Dorsolateral prefrontal cortex (tissue), 122 donors: ENCODE measurements at places on chromosomes 12 and 14.

DNA sequence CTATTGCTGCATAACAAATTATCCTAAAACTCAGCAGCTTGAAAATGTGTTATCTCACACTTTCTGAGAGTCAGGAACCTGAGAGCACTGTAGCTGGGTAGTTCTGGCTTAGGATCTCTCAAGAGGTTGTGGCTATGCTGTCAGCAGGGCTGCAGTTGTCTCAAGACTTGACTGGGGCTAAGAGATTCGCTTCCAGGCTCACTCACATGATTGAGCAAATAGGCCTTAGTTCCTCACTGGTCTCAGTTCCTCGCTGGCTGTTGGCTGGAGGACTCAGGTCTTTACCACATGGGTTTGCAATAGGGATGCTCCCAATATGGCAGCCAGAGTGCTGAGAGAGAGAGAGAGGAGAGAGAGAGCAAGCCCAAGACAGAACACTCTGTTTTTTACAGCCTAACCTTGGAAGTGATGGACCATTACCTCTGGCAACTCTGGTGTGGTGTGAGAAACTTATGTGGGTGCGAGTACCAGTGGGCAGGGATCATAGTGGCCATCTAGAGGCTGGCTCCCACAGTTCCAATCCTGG, 15.9 kb upstream of the DHRS2 start:
- no peak for DNase-seq

DNA sequence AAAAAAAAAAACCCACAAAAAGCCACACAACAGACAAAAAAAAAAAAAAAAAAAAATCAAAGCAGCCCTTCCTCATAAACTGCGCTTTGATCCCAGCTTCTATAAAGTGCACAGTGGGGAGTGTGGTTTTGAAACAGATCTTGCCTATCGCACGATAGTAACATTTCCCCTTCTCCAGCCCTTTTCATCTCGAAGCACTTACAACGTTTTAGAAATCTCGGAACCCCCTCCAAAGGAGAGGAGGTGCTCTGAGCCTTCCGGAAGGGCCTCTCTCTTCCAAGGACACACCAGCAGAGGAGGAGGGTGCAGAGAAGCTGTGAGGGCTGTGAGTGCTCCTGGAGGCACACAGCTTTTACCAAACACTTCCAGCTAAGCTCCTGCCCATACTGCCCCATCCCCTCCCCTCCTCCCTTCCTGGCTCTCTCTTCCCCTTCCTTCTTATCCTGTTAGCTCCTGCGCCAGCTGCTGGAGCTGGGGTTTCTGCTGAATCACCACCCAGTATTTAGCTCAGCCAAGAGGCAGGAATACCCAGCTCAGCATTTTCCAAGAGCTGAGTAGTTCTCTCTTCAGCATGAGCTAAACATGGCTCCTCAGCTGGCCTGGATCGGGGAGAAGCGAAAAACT, 28.4 kb downstream of the SLC7A8 start:
- no peak for DNase-seq

GRCh38 chr14:36666416-36667206, 5.0 kb downstream of the PAX9 start:
- DNase-seq: no peak

GRCh38 chr14:30849983-30850382, 24.4 kb upstream of the COCH start:
- no peak for DNase-seq

GRCh38 chr12:94445662-94446061, 14.0 kb downstream of the CEP83 start:
- DNase-seq: no peak

DNA sequence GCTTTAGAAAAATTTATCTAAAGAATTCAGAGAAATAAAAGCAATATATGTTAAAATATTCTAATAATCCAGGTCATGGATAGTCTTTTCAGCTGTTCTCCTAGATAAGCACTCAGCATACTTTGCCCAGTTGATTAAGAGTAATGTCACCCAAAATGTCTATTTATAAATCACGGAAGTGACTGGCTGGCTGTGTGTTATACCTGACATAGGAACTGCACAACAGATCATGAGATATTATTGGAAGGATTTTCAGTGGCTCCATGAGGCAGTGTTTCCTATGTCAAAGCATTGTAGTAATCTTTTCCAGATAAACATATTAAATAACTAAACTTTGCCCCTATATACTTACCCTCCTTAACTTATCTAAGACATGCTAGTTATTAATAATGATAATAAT, 128.8 kb downstream of the ITPR2 start:
- DNase-seq: no peak

- no peak for DNase-seq
Measured at GRCh38 chr14:96817750-96818666, 20.8 kb downstream of the VRK1 start.

DNA sequence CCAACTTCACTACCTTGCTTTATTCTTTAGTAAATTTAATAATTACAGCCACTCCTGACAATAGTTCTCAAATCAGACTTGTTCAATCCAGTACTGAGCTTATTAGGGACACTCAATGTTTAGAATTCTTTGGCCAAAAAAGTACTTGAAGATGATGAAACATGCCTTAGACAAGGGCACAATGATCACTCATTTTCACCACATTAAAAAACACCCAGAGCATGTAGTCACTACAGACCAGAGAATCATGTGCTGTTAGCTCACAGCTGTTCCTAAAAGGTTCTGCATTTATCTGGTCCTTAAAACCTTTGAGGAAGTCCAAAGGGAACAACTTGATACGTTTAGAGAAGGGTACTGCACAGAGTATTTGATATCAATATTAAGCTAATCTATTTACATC, 98.7 kb downstream of the INSM2 start:
- DNase-seq: no peak

DNA sequence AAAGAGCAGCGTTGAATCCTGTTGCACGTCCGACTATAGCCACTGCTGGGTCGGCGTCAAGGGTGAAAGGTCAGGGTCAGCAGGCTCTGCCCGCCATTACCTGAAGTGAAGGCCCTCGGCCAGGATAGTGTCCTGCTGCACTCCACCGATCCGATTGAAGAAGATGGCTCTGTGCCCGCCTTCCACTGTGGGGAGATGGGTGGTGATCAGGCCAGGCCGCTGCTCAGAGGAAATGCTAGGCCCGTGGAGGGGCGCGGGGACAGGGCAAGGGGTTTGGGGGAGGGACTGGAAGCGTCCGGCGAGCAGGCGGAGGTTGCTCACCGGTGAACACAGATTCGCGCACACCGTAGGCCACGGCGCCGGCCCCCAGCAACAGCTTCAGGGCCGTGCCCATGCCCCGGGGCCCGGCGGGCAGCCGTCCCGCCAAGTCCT, 352 bp downstream of the PHB2 start:
- no peak for DNase-seq

DNA sequence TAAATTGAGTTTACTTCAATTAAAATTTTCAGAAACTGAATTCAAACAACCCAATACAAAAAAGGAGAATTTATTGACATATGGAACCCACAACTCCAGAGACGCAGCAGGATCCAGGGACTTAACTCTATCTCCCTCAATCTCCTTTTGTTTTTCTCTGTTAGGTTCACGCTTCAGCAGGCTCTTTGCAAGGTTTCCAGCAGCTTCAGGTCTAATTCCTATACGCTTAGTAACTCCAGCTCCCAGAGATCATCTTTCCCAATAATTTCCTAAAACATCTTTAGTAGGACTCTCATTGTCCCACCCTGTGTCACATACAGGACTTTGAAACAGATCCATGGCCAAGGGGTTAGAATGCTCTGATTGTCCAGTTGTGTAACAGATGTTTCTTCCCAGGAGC, 175.2 kb downstream of the RMST start:
- no peak for DNase-seq

- no peak for DNase-seq
Measured at GRCh38 chr14:85024931-85025330, 505.0 kb upstream of the FLRT2 start.

GRCh38 chr14:52397844-52398243, 83.7 kb downstream of the PTGER2 start:
- DNase-seq: no peak

- DNase-seq: peak; percentile 79
Measured at GRCh38 chr14:103594265-103594664, 31.5 kb downstream of the COA8 start.

DNA sequence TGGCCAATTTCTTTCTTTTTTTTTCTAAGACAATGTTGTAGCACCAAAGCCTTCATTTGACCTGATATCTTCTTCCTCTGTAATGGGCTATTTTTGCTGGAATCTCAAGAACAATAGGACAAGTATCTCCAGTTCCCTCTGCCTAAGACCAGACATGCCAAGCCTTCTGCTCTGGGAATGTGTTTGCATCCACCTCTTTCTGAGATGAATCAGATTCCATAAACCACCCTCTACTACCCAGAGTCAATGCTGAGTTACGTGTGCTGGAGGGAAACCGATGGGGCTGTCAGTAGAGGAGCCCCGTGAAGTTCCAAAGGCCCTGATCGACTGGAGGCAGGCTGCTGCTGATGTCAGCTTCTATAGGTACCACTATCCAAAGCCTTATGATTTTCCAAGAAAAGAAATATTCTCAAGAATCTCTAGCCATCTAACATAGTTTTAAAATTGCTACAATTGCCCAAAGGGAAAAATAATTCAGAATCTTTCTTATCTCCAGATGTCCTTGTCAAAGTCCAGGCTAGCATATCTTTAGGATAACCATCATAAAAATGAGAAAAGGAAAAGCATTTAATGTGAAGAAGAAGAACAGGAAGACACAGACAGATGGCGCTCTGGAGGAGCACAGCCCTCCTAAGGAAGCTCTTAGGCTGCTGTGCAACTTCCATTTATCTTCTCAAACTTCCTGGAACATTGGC, 101.9 kb downstream of the SLC8A3 start:
- no peak for DNase-seq

GRCh38 chr12:88092771-88093170, 49.1 kb downstream of the CEP290 start:
- DNase-seq: no peak

- no peak for DNase-seq
Measured at GRCh38 chr14:100302616-100303015, 3.6 kb downstream of the SLC25A29 start.

DNA sequence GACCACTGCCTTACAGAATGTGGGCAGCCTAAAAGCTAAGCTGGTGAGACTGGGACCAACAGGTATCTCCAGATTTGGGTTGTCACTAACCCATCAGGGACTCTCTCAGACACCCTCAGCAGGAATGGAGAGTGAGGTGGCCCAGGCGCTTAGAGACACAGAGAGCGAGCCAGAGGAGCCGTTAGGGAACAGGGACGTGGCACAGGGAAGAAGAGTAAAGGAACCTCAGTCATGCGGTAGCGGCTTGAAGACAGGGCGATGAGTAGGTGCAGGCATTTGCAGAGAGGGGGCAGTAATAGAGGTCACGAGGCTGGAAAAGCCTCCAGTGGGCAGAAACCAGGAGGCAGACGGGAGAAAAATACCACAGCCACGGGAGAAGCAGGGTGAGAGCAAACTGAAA, 158.0 kb upstream of the CCND2 start:
- no peak for DNase-seq

- DNase-seq: no peak
Measured at GRCh38 chr12:29103539-29103974, 45.5 kb upstream of the FAR2 start.

GRCh38 chr14:100526632-100527031, 60.6 kb downstream of the BEGAIN start:
- no peak for DNase-seq

DNA sequence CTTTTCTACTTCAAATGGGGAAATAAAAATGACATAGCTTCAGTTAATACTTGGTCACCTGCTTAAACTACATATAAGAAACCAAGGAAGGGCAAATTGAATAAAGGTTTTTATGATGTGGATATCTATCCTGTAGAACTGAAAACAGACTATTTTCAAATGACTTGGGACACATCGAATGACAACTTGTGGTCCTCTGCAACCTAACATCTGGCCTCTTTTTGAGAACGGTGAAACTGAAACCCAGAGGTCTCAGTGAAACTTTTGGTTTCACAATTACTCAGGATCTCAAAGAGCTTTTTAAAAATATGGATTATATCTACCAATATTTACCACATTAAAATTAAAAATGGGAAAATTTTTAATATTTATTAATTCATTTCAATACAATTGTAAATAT, 65.2 kb downstream of the PPP2R5E start:
- DNase-seq: no peak

GRCh38 chr14:78028471-78028870, 141.7 kb upstream of the NRXN3 start:
- DNase-seq: no peak

DNA sequence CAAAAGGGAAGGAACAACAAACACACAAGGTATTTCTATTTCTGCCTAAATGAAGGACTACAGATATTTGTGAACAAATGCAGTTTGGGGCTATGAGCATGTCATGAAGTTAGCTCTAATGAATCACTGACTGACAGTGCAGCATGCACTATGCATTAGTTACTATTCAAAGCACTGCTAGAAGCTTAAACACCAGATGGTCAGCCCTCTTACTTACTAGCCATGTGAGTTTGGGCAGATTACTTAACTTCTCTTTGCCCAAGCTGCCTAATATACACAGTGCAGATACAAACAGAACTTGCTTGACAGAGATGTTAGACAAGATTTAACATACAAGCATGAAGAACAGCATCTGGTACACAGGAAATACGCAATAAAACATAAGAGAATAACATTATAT, 96.0 kb downstream of the ATXN2 start:
- no peak for DNase-seq

- DNase-seq: no peak
Measured at GRCh38 chr14:26663506-26663905, 65.7 kb upstream of the NOVA1 start.

GRCh38 chr12:48388460-48388859, 37.7 kb upstream of the ZNF641 start:
- no peak for DNase-seq

DNA sequence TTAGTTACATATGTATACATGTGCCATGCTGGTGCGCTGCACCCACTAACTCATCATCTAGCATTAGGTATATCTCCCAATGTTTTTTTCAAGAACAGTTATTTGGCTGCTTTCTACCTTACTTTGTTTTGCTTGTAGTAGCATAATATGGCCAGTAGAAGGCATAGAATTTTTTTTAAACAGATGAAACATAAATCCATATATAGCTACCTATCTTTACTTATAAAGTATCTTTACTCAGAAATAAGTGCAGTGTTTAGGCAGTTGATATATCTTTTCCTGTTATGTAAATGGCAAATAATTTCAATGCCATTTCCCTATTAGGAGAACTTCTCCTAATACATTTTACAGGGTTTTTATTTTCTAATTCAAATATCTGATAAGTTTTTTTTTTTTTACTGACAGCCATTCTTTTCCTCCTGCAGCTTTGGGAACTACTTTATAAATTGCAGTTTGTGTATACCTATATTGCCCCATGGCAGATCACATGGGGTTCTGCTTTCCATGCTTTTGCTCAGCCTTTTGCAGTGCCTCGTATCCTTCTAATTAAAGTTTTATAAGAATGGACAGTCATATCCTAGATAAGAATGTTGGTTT, 143.1 kb downstream of the PCNX1 start:
- no peak for DNase-seq

- DNase-seq: no peak
Measured at GRCh38 chr12:117761528-117762100, 207.2 kb downstream of the KSR2 start.

- DNase-seq: peak; percentile 47
Measured at GRCh38 chr12:93109551-93110203, 180.6 kb upstream of the EEA1 start.

- DNase-seq: no peak
Measured at GRCh38 chr12:21334771-21335325, at the start of gene SLCO1A2. Gene SLCO1A2, minus strand, starts transcription at chr12:21334917. Its CDS starts 270 bp downstream, at chr12:21334647.
